ENCODE measurements at places on chromosomes 7 and 10.

DNA sequence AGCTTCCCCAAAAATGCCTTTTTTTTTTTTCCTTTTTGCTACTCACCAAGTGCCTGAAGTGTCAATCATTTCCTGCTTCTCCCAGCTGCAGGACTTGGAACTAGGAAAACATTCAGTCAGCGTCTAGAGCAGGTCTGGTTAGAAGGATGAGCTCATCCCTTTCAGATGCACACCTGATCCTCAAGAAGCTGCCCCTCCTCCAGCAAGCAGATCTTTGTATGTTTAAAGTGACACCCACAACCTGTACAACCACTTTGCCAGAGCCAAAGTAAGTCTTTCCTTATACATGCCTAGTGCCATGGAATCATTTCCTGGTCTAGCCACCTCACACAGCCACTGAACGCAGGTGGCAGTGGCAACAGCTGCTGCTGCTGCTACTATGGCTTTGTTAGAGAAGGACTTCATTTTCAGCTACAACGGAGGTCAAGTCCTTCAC lies 10.4 kb upstream of the USP54 start:
- no peak for DNase-seq

DNA sequence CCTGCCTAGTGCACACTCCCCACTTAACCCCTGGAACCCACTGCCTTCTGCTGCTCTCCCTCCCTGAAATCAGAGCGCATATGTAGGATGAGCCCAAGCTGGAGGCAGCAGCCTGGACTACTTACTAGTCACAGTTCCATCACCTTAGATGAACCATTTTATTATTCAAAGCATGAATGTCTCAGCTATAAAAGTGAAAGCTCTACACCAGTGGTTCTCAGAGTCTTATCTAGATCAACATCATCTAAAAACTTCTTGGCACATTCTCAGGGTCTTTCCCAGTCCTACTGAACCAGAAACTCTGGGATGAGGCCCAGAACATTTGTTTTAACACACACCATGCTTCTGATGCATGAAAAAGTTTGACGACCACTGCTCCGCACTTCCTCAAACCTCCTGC lies 100.3 kb upstream of the ANK3 start:
- no peak for DNase-seq

DNA sequence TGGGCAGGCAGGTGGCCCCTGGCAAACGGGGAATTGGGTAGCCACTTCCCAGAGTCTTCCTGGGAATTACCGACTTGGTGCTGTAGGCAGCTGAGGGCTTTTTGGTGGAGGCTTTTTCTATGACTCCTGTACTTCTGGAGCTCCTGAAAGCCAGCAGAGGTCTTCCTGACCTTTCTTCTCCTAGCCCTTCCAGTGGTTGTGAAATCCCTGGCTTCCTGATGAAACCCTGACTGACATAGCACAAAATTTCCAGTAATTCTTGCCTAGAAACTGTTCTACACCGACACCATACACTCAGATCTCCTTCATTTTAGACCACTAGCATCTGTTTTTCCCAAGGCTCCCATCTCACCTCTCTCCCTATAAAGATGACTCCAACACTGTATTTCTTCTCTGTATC lies 120.2 kb downstream of the STRA8 start:
- DNase-seq: peak; percentile 25

DNA sequence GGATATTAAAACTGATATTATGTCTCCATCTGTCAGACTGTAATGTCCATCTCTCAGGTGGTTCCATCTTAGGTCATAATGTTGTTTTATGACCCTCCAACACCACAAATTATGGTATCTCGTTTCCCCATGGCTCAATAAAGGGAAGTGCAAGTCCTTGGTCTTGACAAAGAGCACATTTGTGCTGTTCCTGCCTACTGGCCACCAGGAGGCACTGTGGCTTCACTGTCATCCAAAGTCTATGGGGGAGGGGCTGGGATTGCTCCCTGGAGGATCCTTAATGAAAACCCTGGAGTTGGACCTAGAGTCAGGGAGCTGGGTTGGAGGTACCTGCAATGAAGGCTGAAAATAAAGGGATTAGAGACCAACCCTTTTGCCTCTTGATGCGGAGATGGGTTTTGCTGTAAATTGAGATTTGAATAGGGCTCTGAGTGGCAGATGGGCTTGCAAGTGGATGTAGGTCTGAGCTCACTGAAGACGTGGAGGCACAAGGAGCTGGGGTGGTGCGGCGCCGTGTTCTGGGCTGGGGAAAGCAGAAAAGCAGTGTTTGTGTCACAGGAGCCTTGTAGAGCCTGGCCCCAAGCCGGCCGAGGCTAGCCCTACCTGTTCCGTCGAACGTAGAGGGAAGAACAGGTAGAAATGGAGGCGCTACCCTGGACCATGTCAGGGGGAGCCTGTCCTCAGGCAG lies 180.5 kb upstream of the PRSS58 start:
- DNase-seq: peak; percentile 64

- peak; percentile 22 for DNase-seq
Measured at GRCh38 chr10:129104266-129105045, 362.6 kb upstream of the MGMT start.

GRCh38 chr7:98762620-98763019 lies 107.2 kb downstream of the TMEM130 start:
- no peak for DNase-seq

DNA sequence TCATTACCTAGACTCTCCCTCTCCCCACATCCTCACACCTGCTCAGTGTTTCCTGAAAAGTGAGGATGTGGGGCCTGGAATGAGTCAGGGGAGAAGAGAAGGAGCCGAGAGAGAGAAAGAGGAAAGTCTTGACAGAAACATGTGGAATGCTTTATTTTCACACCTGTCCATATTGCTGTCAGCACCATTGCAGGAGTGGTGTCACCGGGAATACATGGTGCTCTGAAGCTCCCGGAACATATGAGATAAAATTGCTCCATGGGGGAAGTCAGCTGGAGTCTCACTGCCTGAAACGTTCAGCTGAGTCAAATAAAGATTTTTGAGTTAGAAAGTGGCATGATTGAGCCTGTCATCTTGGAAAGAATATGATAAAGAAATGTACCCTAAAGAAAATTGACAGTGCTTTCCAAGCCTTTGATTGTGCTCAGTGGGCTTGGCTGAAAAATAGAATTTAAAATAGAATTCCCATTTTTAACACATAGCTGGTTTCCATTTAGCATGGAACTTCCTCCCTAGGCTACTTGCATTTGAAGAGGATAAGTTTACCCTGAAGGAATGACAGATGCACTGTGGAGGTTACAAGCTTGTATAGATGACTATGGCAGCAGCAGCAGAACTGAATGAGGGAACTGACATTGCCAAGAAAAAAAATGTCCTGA lies 182.4 kb downstream of the PCLO start:
- no peak for DNase-seq

Data from fibroblast of mammary gland (primary cell).